ENCODE measurements at places on chromosomes 16 and 17. TPM values are rescaled to one million over a fixed set of nuclear protein-coding genes. Genes with fewer than 3 reads are reported as not detected.

- no peaks in the 10 kb centered on the region for H3K27me3 ChIP-seq
- no peak overlapping the region for H3K27ac ChIP-seq
- no peaks in the 10 kb centered on the region for H3K36me3 ChIP-seq
- DNase-seq, result no peak
Measured at GRCh38 chr17:78607038-78607437, 29.8 kb upstream of the DNAH17 start.

DNA sequence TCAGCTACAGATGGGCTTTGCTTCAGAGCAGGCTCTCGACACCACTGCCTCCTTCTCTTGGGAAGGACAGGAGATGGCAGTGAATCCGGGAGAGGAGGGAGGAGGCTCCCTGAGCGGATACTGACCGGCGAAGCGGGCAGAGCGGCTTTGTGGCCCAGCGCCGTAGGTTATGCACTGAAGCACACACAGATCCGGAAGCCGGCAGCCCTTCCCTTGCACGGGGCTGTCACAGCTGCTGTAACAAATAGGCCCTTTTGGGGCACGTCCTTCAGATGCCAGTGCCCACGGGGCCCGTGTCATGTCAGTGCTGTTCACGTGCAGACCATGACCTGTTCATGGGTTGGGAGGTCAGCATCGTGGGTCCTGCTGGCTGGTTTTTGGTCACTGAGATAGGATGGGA is 144.7 kb upstream of the CHMP6 start:
- no peak overlapping the region for H3K4me3 ChIP-seq
- H3K36me3 ChIP-seq, result peaks cover 36% of the 10 kb centered on the region
- no peaks in the 10 kb centered on the region for H3K4me1 ChIP-seq
- H3K27me3 ChIP-seq, result no peaks in the 10 kb centered on the region
- DNase-seq, result no peak

CALB2 gene
- total RNA-seq, result 1.6 TPM

CCDC78 gene
- total RNA-seq, result 26.1 TPM

Data from lower lobe of right lung (tissue), 2 donors.